Frontal cortex (tissue), 4 donors: ENCODE measurements at places on chromosomes 12 and 14. TPM values are rescaled to one million over a fixed set of nuclear protein-coding genes. Genes with fewer than 3 reads are reported as not detected.

Gene KCNH3
- total RNA-seq, result 3.7 TPM

Gene KLHL33
- under 0.01 TPM for total RNA-seq

Gene SLC38A4
- total RNA-seq, result 0.41 TPM

Gene SLC5A8
- total RNA-seq, result 3.3 TPM

Gene NDRG2
- 92.9 TPM for total RNA-seq

Gene RNASE1
- 12.2 TPM for total RNA-seq
